ENCODE measurements at places on chromosomes 2 and 18. TPM values are rescaled to one million over a fixed set of nuclear protein-coding genes. Genes with fewer than 3 reads are reported as not detected.

Gene SLC35F6
- total RNA-seq = 87.2 TPM

Gene COL6A3
- total RNA-seq = 1,329 TPM

Gene CBLN2
- total RNA-seq = 1.7 TPM

Gene VAMP8
- total RNA-seq = 3.5 TPM

Gene NCKAP5
- total RNA-seq = 28.7 TPM

Gene MROH2A
- total RNA-seq = not detected

Gene HOXD10
- 58.7 TPM for total RNA-seq

Gene GALR1
- not detected for total RNA-seq

Gene PCGF1
- total RNA-seq = 23.7 TPM

Gene DSG4
- total RNA-seq = not detected

Gene ACKR3
- total RNA-seq = not detected

Gene LRRTM4
- not detected for total RNA-seq

Gene SLC8A1
- 98.9 TPM for total RNA-seq

Gene IL1F10
- not detected for total RNA-seq

Gene VWC2L
- total RNA-seq = under 0.01 TPM

Gene B3GNT7
- 0.64 TPM for total RNA-seq

Gene CHST9
- total RNA-seq = not detected

Gene LTBP1
- total RNA-seq = 33.7 TPM

Gene RTP5
- total RNA-seq = not detected

Gene SEMA4C
- total RNA-seq = 22.5 TPM

Gene QPCT
- total RNA-seq = 27.1 TPM

Gene UGT1A3
- not detected for total RNA-seq

Gene CCL20
- total RNA-seq = 0.43 TPM

Gene SALL3
- total RNA-seq = not detected

Gene ANKRD12
- 32.0 TPM for total RNA-seq

Gene LYG2
- not detected for total RNA-seq

Gene GAREM1
- 0.97 TPM for total RNA-seq

Gene BOLL
- total RNA-seq = not detected

Gene SETBP1
- total RNA-seq = 2.6 TPM

Gene CYP27C1
- total RNA-seq = under 0.01 TPM

Gene SLC11A1
- total RNA-seq = 0.43 TPM

Gene EN1
- total RNA-seq = under 0.01 TPM

Gene NXPH2
- under 0.01 TPM for total RNA-seq

Gene FOXI3
- total RNA-seq = not detected

Gene ERBB4
- total RNA-seq = not detected

Gene ELOA2
- not detected for total RNA-seq

Gene STPG4
- total RNA-seq = 0.64 TPM

Gene CCDC74B
- 4.3 TPM for total RNA-seq

Gene COBLL1
- total RNA-seq = 13.4 TPM

Gene PSMA8
- total RNA-seq = not detected

Gene SLC30A3
- total RNA-seq = 0.32 TPM

Gene ALPG
- total RNA-seq = not detected

Gene SCN2A
- total RNA-seq = 2.3 TPM

Gene HTR2B
- 159 TPM for total RNA-seq

Gene PGAP1
- total RNA-seq = 11.7 TPM

Gene CRYBA2
- not detected for total RNA-seq

Gene MDH1B
- 1.3 TPM for total RNA-seq

Gene EGR4
- not detected for total RNA-seq

Gene IMPA2
- 41.5 TPM for total RNA-seq

Gene CDH20
- under 0.01 TPM for total RNA-seq

Gene NT5DC4
- not detected for total RNA-seq

Gene ALPP
- total RNA-seq = not detected

Gene PROM2
- 0.32 TPM for total RNA-seq

Gene STARD6
- total RNA-seq = not detected

Gene BCL2
- total RNA-seq = 0.64 TPM

All from fibroblast of villous mesenchyme (primary cell).